ENCODE measurements at places on chromosomes 2 and 18.

DNA sequence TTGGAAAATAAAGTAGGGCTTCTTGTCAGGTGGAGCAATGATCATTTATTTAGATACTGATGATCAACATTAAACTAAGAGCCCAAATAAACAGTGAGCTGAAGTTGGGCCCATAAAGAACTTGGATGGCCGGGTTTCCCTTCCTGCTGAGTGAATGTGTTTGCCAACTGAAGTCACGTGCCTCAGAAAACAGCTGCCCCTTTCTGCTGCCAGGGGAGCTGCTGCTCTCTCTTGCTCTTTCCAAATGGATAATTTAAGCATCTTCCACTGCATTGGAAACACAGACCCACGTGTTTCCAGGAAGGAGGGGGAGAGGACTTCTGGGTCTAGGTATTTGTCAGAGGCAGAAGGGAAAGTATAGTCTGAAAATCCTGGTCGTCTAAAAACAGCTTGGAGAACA lies 22.9 kb upstream of the NCKAP5 start:
- DNase-seq: no peak

- DNase-seq: no peak
Observed at GRCh38 chr18:42508683-42509296, 553.8 kb downstream of the PIK3C3 start.

- no peak for DNase-seq
Observed at GRCh38 chr2:165044505-165045303, 89.4 kb upstream of the SLC38A11 start.

DNA sequence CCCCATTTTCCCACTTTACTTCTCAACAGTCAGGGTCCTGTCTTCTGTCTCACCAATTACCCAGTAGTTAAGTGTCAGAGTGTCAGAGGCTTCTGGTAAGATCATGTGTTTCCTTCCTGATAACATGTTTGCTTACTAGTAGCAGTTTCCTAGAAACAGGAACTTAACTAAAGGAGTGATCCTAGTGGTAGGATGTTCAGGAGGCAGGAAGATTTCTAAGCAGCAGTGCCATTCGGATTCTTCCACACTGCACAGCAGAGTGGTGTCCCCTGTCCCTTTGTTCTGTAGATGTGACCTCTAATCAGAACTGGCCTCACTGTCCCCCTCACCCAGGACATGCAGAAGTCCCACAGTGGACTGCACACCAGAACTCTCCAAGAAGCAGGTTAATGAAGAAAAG lies 221.8 kb upstream of the OSR1 start:
- no peak for DNase-seq

- peak; percentile 25 for DNase-seq
Observed at GRCh38 chr2:197152451-197153228, 157.9 kb downstream of the ANKRD44 start.

Measured in CD4-positive, alpha-beta T cell (primary cell).